Activated naive CD4-positive, alpha-beta T cell treated with anti-CD3 and anti-CD28 coated beads, Interleukin-2, amount 50 U/mL, for 72 hours (primary cell): ENCODE measurements at places on chromosomes 5 and 9.

DNA sequence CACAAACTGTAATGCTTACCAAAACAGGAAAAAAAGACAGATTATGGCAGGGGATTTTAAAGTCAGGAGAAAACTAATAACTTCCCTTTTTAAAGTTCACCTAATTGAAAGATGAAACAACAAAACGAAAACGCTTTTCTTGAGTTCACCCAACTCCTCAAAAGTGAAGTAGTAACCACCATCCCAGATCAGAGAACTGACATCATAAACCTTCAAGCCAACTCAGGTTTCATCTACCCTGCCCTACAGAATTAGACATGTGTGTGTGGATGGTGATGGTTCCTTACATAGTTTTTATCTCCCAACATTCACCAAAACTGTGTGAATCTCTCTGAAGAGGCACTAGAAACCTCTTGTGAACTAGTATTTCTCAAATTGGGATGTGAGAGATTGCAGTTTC, 195.2 kb upstream of the PTGER4 start:
- no peak for DNase-seq

DNA sequence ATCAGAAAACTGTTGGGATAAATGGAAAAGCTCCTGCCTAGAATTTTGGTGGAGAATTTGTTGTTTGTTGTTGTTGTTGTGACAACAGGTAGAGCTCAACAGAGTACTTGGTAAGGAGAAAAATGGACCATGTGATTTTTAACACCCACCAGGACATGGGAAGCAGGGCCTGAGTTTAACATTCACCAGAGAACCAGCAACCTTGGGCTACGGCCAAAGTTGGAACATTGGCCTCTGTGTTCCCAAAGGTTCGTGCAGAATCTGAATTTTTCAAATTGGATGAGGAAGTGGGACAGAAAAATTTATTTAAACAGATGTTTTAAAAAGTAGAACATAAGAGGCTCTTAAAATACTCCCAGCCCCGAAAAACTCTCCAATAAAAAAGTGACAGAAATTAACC, 127.0 kb downstream of the GNA14 start:
- no peak for DNase-seq

GRCh38 chr5:154547551-154547950, 69.5 kb upstream of the HAND1 start:
- no peak for DNase-seq

GRCh38 chr5:50800410-50800809, 134.0 kb downstream of the PARP8 start:
- no peak for DNase-seq

- DNase-seq, result no peak
These were observed 54.1 kb downstream of the TRIM32 start for GRCh38 chr9:116741086-116741740.

DNA sequence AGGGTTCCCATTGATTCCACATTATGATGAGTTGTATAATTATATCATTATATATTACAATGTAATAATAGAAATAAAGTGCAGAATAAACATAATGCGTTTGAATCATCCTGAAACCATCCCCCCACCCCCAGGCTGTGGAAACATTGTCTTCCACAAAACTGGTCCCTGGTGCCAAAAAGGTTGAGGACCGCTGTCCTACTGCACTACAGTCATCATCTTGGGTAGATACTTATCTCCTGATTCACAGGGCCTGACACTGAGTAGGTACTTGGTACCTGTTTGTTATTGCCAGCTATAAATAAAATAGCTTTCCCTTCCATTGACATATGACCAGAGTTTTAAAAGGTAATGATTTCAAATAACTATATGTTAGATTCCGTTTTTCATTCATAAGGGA, 25.6 kb downstream of the ANP32B start:
- no peak for DNase-seq

DNA sequence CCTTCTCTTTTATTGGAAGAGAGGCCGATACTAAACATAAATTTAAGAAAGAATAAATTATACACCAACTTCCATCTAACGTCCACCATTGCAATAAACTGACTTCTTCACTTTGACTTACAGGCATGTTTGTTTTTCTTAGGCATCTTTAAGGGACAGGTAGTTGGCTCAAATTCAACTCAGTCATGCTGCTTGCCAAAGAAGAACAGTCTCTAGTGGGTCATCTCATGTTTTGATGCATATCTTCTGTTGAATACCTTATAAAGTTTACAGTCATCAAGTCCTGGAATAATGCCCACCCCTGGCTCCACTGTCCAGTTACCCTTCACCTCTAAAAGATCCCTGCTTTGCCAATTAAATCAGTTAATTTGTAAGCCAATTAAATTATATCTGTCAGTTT, 328.2 kb upstream of the GRAMD2B start:
- DNase-seq, result no peak

DNA sequence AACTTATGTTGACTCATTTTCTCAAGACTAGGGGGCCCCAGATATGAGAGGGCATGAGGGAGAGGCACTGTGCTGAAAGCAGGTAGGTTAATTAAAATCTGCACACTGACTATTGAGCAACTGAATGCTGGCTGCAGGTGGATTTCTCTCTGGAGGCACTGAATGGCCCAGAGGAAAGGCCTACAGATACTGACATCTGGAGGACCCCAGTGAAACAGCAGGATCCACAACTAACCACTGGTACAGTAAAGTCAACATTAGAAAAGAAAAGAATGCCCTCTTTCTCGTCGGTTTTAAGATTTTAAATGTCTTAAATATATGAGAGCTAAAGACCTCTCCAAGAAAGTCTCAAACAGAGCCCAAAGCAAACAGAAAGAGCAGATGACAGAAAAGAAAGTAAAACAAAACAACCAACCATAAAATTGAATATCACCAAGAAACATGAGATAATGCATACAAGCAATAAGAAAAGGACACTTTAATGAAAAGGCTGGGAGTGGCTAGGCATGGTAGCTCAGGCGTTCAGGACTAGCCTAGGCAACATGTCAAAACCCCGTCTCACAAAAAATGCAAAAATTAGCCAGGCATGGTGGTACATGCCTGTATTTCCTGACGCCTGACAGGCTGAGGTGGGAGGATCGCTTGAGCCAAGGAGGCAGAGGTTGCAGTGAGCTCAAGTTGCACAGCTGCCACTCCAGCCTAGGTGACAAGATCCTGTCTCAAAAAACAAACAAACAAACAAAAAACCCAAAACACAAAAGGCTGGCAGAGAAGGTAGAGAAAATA, 43.3 kb downstream of the PUM3 start:
- DNase-seq, result no peak

DNA sequence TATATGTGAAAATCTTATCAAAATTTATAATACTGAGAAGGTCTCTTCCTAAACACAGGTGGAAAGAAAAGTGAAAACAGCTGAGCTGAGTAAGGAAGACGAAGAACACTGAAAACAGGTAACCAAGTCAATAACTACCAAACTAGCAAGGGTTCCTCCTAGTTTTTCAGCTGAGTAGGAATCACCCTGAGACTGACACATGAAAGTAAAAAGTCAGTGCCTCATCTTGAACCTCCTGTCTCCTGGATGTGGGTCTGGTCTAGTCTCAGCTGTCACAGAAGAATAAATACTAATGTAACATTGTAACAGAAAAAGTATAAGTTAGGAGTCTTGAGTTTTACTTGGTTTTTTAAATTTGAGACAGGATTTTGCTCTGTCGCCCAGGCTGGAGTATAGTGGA, 121.0 kb downstream of the MEF2C start:
- DNase-seq, result no peak

- DNase-seq, result no peak
These were observed 156.4 kb downstream of the SPOCK1 start for GRCh38 chr5:137342764-137343163.

DNA sequence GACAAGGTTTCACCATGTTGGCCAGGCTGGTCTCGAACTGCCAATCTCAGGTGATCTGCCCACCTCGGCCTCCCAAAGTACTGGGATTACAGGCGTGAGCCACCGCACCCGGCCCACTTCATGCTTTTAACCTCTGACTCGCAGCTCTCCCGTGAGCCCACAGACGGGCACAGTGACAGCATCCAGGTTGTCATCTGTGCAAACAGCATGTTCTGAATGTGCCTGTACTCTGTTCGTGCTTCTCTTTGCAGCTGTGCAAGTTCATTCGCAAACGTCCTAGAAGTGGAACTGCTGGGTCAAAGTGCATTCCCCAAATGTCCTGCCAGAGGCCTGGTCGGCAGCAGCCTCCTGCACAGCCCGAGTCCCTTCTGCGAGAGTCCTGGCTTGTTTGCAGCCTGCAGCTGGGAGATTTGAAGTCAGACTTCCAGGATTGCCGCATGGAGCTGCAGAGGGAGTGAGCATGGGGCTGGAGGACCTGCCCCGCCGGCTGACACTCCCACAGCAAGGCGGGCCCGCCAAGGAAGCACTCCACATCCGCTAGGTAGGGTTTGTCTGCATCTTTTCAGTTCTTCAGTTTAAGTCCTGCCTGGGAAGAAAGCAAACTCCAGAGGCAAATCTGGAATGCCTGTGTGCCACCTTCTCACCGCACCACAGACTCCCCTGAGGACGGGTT, 3.4 kb downstream of the BRD3OS start:
- no peak for DNase-seq

DNA sequence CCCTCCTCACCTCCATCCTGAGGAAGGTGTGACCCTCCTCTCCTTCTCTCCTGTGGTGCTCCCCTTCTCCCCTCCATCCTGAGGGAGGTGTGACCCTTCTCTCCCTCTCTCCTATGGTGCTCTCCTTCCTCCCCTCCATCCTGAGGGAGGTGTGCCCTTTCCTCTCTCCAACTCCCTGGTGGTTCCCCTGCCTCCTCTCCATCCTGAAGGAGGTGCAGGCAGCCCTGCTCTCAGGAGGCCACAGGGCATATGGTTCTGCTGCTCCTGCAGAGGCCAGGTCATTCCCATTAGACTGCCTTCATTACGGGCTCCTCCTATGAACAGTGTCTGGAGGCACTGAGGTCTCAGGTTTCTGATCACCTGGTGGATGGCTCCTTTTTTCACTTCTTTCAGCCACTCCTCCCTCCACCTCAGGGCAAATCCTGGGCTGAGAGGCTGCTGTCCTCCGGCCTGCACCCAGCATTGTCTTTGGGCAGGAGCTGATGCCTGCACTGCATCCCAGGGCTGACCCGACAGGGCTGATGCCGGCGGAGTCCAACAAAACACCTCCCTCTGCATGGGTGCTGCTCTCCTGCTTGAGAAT, 197.1 kb downstream of the MED10 start:
- DNase-seq, result no peak

DNA sequence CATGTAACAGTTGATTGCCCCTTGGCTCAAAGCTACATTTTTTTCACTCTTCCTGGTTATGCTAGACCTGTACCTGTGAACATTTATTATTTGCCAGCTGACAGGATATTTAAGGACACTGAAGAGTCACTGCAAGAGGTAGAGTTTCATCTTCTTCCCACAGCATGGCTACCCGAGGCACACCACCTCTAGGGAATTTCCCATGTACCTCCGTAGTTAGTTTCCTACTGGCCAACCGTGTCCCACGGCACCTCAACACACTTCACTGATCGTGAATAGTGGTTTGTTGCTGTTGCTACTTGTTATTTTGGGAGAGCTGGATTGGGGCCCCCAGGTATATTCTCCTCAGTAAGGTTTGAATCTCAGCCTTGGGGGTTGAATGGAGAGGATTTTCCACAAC, 648.6 kb downstream of the SEMA5A start:
- DNase-seq, result no peak

DNA sequence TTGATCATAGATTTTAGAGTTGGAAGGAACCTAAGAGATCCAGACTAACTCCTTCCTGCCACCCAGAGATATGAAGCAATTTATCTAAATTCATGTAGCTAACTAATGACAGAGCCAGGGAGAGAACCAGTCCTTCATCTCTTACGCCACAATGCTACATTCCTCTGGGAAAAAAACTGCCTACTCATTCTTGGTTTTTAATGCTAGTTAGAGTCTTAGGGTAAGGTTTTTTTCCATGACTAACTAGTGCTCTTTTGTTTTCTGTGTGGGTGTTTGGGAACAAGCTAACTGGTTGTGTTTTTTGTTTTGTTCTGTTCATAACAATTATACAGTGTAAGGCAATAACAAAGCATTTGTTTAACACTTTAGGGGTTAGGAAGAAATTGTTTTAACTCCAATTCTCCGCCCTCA, 52.4 kb downstream of the SLC44A1 start:
- no peak for DNase-seq

GRCh38 chr5:141637123-141637766, 448 bp downstream of the RELL2 start:
- peak; percentile 67 for DNase-seq

- no peak for DNase-seq
These were observed 628.8 kb downstream of the PDE4D start for GRCh38 chr5:59264639-59265245.

DNA sequence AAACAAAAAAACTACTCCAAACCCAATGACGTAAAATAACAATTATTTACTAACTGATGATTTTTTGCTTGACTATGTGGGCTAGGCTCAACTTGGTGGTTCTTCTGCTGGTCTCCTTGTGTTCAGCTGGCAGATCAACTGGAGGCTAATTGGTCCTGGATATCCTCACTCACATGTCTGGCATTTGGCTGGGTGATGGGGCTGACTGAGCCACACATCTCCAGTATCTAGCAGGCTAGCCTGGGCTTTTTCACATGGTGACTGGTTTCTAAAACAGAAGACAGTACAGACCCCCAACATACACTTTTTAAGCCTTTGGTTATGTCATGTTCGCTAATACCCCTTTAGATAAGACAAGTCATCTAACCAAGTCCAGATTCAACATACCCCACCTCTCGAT, 104.7 kb upstream of the PRRC1 start:
- DNase-seq, result no peak

- DNase-seq, result no peak
These were observed at the start of gene LPAR1 for GRCh38 chr9:111038331-111039230. Gene LPAR1 (minus strand): TSS chr9:111038470. CDS start chr9:110972117, 66,353 bp downstream.

DNA sequence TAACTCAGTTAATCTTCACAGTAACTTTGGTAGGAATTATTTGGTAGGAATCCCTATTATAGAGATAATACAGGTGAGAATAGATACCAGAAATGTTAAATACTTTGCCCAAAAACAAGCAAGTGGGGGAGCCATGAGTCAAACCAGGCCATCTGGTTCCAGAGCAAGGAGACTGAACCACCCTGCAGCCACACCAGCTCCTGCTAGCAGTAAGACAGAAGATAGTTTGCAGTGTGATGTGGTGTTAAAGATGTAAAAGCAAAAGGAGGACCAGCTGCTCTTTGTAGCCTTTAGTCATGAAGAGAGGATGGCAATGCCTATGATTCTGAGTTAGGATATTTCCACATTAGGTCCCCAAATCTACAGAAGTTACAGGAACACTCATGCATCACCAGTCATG, 101.4 kb downstream of the PRKACG start:
- no peak for DNase-seq

GRCh38 chr5:180598797-180599589, 7.7 kb upstream of the SCGB3A1 start:
- no peak for DNase-seq

- no peak for DNase-seq
These were observed 133.2 kb upstream of the LHFPL2 start for GRCh38 chr5:78781611-78782286.

DNA sequence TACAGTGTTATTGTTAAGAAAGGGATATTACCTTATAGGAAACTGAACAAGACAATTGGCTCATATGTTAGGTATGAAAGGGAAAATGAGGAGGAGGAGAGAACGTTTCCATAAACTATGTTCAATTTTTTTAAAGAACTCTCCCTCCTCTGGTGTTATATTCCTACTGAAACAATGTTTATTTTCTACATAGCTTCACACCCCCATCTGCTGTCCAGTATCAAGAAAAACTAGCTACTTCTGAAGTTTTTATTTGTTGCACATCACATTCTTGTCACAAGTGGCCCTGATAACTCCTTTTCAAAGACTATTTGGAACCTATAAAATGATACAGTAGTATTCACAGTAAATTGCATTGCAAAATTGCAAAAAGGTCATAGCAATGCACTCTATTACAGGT, 223.4 kb upstream of the FAM174A start:
- DNase-seq, result no peak
